ENCODE measurements at places on chromosomes 12 and 14. TPM values are rescaled to one million over a fixed set of nuclear protein-coding genes. Genes with fewer than 3 reads are reported as not detected.

- no peak for DNase-seq
These were observed 298.0 kb downstream of the GXYLT1 start for GRCh38 chr12:41846718-41847117.

The TC2N gene
- total RNA-seq = 9.6 TPM

DNA sequence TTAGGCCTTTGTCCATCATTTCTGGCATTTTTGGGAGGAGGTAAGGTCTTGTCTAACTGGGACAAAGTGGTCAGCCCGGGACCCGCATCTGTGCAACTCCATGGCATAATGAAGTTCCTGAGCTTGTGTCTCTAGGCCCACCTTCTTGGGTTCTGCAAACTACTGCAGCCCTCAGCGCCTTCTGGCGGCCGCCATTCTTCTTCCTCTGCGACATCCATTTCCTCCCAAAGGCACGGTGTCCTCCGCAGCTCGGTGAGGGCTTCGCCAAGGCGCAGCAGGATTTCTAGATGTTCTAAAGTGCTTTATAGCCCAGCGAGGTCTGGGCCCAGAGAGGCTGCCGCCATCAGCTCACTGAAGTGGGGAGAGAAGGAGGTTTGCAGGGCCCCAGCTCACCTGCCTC, 134.4 kb upstream of the OR4E1 start:
- DNase-seq = no peak

The FAM90A1 gene
- total RNA-seq = 0.63 TPM

DNA sequence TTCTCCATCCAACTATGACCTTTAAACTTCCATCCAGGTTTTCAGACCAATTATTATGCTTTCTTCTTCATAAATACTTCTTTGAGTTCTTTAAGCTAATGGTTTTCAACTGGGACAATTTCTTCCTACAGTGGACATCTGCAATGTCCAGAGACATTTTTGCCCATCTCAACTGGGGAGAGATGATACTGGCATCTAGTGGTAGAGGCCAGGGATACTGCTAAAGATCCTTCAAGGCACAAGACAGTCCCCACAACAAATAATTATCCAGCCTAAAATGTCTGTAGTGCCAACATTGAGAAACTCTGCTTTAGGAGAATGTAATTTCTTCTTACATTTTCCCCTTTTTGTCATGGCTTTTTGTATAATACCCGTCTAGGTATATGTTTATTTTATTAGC, 10.6 kb downstream of the TRHDE start:
- DNase-seq = no peak

DNA sequence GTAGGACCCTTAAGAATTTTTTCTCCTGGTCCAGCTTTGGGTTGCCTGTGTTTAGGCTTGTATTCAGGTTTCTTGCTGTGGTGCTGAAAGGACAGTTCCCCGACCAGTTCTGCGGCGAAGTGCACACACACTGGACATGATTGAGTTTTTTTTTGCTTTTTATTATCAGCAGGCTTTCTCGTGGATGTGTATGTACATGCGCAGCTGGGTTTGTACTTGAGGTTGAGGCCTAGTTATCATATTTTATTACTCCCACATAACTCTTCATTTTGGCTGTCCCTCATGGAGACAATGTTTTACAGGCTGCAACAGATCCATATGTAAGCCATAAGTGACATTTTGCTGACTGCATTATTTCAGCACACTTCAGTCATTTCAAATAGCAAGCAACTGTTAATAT, 2.5 kb downstream of the SCN8A start:
- peak; percentile 32 for DNase-seq

The TSPAN8 gene
- total RNA-seq = 0.89 TPM

The CAND1 gene
- total RNA-seq = 68.9 TPM

DNA sequence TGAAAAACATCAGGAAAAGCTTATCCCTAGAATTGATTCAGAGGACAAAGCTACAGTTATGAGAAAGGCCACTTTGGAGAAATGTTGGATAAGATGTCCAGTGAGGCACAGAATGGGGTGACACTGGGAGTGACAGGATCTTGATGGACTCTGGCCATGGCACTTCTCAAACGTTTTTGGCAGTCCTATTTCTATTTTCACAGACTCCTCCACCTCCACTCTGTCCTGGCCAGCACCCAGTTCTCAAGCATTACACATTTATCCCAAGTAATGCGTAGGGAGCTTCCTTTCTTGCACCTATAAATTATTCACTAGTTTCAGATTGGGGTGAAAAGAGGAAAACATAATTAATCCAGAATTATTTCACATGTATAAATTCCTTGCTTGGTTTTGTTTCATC, 727.3 kb downstream of the NRXN3 start:
- no peak for DNase-seq

Data from kidney epithelial cell (primary cell).